ENCODE measurements at places on chromosomes 3 and 15.

- DNase-seq = no peak
Observed at GRCh38 chr3:173913397-173913796, 515.9 kb downstream of the NLGN1 start.

- no peak for DNase-seq
Observed at GRCh38 chr3:123486460-123486859, 37.6 kb upstream of the ADCY5 start.

- no peak for DNase-seq
Observed at GRCh38 chr3:29488922-29489321, 208.1 kb downstream of the RBMS3 start.

GRCh38 chr3:14301558-14301957 lies 100.8 kb upstream of the SLC6A6 start:
- no peak for DNase-seq

DNA sequence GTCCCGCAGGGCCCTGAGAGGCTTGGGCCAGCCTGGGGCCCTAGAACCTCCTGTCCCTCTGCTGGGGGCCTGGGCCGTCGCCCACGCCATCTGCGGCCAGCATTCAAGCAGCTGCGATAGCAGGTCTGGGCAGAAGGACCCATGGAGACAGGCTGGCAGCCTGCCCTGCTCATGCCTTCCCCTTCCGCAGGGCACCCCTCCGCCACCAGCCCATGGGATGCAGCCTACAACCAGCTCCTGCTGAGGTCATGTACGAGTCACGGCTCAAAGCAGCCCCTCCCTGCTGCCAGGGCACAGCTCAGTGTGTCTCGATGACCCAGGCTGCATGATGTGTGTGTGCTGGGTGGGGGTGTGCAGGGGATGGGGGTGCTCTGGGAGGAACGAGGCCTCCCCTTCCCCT lies 27.8 kb downstream of the DUSP7 start:
- DNase-seq = no peak

DNA sequence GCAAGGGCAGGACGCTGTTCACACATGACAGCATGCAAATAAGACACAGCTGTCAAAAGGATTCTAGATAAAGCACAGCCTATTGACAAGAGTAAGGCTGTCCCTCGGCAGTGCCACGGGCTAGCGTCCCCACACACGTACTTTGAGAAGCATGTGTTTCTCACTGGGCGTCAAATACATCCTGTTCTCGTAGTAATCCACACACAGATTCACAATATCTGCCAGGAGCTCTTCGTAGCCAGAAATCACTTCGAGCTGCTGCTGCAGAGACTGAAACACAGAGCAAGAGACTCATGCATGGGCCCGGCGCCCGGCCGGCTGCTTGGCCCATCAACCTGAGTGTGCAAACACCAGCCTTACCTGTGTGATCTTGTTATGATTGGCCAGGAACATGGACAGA lies 41.1 kb downstream of the CYFIP1 start:
- no peak for DNase-seq

DNA sequence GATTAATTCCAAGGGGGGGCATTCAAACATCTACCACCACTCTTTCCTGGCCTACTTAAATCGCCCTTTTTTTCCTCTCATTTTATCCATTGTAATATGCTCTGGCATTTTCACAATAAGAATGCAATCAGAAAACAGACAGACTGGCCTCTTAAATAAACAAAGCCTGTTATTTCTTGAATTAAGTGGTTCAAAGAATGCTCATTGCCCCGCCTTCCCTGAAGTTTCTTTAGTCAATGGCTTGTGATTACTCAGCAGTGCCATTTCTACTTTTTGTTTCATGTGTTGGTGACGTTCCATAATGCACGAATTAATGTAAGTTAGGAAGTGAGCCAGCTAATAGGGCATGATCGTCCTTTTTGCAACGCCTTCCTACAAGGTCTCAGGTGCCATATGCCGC lies 68.0 kb downstream of the FBN1 start:
- no peak for DNase-seq

DNA sequence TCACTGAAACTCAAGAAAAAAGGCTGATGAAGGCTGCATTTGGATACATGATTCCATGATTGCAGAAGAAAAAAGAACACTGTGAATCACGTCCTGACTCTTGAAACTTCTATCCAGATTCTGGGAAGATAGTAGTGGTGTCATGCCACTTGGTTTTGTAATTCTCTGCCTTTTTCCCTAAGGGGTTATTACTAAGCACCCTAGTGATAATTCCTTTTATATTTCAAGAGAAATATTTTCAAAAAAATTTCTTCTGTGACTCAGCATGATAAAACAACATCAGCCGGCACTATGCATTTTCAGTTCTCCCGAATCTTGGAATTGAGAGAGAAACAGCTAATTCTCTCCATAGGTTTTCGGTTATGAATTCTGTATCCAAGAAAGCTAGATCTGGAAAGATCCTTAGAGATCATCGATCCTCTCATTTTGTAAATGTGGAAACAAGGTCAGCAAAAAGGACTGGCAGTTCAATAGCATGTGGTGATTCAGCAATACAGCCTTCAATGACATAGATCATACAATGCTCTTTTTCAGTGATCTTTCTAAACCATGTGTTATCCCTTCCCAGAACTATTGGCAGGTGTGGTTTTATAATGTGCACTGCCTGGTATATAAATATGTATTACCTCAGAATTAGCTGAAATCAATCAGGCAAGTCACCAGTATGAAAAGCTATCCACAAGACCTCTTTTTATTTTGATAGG lies 42.6 kb upstream of the TP63 start:
- DNase-seq = no peak

- DNase-seq = no peak
Observed at GRCh38 chr3:32814361-32814760, 3.4 kb upstream of the TRIM71 start.

DNA sequence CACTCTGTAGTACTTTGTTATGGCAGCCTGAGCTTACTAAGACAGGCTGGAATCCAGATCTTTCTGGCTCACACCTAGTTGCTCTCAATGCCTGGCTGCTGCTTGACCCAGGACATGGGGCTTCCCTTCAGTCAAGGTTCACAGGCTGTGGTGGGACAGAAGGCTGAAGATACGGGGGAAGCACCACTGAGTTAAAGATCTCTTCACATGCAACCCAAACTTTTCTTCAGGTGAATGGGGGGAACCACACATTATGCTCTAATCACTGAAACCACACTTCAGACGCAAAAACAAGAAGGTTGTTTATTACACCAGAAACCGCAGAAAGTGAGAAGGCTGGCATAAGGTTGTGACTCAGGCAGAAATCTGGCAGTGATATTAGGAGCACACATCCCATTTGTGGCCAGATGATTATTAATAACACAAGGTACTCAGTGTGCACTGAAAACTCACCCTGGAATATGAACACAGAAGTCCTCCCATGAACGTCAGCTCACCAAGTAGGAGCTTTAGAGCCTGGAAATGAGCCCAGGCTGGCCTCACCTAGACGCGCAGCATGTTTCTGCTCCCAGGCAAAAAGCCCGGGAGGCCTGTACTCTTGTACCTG lies 230.5 kb upstream of the CHRNA7 start:
- no peak for DNase-seq

DNA sequence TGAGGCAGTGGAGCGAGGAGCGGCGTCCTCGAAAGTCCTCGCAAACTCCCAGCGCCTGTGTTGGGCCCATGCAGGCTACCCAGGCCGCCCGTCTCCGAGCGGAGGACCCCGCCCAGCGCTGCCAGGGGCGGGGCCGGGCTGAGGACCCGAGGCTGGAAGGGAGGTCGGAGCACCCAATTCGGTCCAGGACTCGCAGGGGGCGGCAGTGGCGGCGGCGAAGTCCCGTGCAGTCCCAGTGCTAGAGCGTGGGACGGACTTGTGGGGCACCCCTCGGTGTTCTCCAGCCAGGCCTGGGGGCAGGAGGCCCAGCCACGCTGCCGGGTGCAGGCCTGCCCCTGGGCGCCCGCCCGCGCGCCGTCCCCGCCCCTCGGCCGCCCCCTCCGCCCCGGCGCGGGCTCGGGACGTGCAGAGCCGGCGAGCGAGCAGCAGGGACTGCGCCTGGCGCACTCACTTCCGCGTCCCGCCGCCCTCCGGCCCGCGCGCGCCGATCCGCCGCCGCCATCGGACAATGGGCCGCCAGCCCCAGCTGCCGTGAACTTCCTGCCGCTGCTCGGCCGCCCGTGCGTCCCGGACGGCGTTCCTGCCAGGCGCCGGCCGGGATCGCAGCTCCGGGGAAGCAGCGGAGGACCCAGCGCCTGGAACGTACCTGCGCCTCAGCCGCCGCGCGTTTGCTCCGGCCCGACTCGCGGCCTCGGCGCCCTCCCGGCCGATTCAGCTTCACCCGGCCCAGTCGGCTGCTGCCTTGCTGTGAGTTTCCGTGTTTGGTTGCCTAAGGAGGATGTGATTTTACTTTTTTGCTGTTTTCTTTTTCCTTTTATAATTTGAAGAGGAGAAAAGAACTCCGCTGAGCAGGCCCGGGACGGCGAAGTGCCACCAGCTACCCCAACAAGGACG lies 596 bp upstream of the LIMD1 start:
- peak; percentile 79 for DNase-seq

Measured in stimulated activated naive CD8-positive, alpha-beta T cell treated with anti-CD3 and anti-CD28 coated beads, Interleukin-15, Interleukin-2, amounts not matched to agents 100 U/mL and 50 U/mL, for 24 hours (primary cell).